ENCODE measurements at places on chromosomes 1 and 21. TPM values are rescaled to one million over a fixed set of nuclear protein-coding genes. Genes with fewer than 3 reads are reported as not detected.

Gene LCE2C
- total RNA-seq, result not detected

Gene DUSP10
- total RNA-seq, result 4.5 TPM

Gene CBS
- 6.2 TPM for total RNA-seq

Gene FAM110D
- 4.0 TPM for total RNA-seq

Gene LDLRAD1
- total RNA-seq, result not detected

Gene GPR25
- not detected for total RNA-seq

GRCh38 chr1:209633335-209633997 is 18.8 kb downstream of the LAMB3 start:
- DNase-seq, result no peak

- DNase-seq, result no peak
These were observed 8.4 kb upstream of the IL12RB2 start for GRCh38 chr1:67299296-67299695.

GRCh38 chr1:65527190-65527589 is 106.7 kb downstream of the LEPR start:
- no peak for DNase-seq

GRCh38 chr1:243378669-243379068 is 122.8 kb downstream of the SDCCAG8 start:
- DNase-seq, result no peak

DNA sequence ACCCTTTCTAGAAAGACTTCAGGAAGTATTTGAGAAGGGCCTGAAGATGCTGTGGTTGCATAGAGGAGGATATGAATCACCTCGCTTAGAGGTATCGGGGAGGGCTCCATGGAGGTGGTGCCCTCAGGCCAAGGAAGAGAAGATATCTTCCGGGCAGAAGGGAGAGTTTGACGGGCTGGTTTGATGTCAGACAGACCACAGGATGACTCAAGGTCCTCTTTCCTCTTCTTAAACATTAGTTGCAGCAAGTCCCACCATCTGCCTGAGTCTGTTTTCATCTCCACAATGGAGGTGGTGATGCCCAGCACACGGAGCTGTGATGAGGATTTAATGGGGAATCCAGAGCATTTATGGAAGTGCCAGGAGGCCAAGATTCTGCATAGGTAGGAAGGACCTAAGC is 25.1 kb upstream of the RUNX3 start:
- no peak for DNase-seq

DNA sequence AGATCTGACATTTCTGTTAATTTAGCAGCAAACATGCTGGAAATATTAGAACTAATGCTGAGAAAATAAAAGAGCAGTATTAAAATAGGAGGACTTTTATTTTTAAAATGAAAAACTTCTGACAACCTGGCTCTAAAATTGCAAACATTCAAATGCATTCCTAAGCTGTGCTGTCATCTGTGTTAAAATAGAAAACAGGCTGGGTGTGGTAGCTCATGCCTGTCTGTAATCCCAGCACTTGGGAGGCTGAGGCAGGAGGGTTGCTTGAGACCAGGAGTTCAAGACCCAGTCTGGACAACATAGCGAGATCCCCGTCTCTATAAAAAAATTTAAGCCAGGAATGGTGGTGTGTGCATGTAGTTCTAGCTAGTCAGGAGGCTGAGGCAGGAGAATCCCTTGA is 44.6 kb downstream of the MIGA1 start:
- no peak for DNase-seq

- no peak for DNase-seq
These were observed 356.4 kb downstream of the DISC1 start for GRCh38 chr1:231982871-231983587.

GRCh38 chr1:235683653-235684052 is 34.1 kb upstream of the GNG4 start:
- DNase-seq, result no peak

- DNase-seq, result no peak
These were observed 78.4 kb downstream of the SMYD3 start for GRCh38 chr1:246428542-246429308.

GRCh38 chr1:216750031-216750627 is 26.9 kb upstream of the ESRRG start:
- DNase-seq, result no peak

DNA sequence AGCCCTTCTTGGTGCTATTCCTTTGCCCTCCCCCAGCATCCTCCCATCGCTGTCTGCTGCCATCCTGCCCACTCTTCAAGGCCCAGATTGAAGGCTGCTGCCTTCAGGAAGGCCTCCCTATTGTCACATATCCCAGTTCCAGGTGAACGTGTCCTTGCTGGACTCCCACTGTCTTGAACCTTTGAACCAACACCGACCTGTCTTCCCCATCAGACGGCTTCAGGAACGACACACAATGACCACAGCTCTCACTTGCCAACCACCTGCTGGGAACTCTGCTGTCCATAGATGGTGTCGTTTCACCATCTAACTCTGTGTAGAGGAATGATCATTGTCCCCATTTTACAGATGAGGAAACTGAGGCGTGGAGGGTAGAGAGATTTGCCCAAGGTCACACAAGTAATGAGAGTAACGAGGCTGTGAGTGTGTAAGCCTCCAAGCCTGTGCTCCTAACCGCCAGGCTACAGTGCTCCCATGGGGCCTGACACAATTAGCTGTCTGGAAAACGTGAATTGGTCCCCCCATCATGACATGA is 9.9 kb upstream of the PLEKHG5 start:
- no peak for DNase-seq

DNA sequence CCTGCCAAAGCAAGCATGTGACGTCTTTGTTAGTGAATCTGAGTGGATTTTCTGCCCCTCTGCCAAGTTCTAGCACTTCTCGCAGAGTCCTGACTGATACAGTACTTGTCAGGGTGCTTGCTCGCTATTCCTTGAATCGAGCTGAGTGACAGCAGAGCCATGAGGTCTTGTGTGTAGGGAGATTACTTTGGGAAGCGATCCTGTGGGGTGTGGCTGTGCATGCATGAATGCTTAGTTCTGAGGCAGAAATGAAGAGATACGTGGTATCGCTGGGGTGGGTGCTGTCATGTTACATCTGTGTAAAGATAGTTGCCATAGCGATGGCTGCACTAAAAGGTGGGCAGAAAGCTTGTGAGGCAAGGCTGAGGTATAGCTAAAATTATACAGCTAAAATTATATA is 19.3 kb upstream of the DNAJC28 start:
- no peak for DNase-seq

- DNase-seq, result no peak
These were observed 70.1 kb downstream of the EPHB2 start for GRCh38 chr1:22780696-22781095.

DNA sequence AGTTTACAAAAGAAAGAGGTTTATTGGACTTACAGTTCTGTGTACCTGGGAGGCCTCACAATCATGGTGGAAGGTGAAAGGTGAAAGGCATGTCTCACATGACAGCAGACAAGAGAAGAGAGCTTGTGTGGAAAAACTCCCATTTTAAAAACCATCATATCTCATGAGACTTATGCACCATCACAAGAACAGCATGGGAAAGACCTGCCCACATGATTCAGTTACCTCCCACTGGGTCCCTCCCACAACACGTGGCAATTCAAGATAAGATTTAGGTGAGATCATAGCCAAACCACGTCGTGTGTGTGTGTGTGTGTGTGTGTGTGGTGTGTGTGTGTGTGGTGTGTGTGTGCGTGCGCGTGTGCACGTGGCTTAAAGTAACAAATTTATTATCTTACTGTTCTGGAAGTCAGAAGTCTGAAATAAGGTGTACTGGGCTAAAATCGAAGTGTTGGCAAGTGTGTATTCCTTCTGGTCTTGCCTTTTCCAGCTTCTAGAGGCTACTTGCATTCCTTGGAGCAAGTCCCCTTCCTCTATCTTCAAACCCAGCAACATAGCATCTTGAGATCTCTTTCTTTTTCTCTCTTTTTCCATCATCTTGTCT is 48.1 kb upstream of the MPC2 start:
- DNase-seq, result no peak

DNA sequence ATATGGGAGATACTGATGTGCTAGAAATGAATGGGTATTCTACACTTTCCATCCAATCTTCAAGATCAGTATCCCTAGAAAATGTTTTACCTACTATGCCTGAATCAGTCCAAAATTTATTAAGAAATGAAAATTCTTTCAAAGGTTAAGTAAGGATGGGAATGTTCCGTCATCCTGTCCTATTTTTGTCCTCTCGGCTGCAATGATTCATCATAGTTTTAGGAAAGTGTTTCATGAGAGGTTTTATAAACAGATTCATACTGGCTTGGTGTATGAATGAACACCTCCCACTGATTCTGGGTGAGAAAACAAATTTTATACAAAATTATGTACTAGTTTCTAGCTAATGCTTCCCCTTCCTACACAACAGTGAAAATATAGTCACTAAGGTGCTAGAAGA is 504.6 kb upstream of the NR5A2 start:
- DNase-seq, result no peak

DNA sequence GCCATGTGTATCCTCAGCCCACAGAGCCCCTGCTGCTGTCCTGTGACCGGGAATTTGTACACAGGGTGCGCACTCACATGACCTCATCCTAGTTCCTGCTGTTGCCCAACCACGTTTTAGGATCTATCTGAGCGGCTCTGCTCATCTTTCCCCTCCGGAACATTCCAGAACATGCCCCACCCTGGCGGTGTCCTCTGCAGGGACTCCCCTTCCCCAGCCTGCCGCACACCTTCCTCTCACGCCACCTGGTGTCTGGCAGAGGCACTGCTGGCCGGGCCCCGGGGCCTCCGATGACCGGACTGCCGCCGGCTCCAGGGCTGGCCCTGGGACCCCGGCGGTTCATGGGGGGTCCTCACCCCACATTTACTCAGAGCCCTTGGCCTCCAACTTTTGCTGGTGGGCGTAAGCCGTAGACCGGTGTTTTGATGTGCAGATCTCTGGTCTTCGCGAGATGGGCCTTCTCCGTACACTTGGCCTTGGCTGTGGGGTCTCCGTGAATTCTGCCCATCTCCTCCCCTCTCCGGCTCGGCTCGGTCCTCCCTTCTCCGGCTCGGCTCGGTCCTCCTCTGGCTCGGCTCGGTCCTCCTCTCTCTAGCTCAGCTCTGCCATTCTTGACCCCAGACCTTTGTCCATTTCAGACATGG is 29.5 kb downstream of the ARHGEF16 start:
- no peak for DNase-seq

- DNase-seq, result no peak
These were observed 4.1 kb upstream of the POFUT2 start for GRCh38 chr21:45291613-45292398.

DNA sequence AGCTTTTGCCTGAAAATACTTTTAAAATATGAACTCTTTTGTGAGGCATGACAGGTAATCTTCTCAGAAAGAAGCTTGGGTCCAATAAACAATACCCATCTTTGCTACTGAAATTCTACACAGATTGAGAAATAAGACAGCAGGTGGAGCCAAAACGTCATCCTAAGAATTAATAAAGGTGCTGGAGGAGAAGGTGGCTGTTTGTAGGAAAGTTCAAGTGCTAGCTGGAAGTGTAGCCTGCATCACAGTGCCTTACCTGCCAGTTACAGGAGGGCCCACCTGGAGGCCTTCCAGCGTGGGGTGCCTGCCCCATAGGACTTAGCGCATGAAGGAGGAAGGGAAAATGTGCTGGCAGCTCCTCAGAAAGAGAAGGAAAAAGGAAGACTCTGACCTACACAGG is 93.7 kb downstream of the TTC3 start:
- no peak for DNase-seq

DNA sequence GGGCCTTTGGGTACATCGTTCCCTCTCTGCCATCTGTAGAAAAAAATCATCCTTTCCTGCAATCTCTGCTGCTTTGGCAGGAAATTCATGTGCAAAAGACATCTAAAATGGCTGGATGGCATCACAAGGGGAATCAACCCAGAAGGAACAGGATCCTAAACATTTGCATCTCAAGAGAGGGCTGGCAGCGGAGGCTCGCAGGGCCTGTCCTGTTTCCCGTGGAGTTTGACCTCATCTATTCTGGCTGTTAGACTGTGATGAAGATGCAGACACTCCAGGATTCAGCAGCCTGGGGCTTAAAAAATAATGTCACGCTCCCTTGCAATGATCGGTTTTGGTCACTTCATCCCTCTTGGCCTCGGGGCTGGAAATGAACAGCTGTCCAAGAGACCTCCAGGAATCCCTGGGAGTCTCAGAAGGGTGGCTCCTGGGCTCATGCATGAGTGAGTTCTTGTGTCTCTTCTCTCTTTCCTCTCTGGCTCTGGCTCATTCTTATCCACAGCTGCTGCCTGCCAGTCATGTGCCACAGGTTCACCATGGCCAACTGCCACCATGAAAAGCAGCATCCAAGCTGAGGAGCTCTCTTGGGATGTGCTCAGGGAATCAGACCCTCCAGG is 16.1 kb upstream of the PCP4 start:
- DNase-seq, result no peak

- no peak for DNase-seq
These were observed 7.5 kb upstream of the GATAD2B start for GRCh38 chr1:153929981-153930948.

DNA sequence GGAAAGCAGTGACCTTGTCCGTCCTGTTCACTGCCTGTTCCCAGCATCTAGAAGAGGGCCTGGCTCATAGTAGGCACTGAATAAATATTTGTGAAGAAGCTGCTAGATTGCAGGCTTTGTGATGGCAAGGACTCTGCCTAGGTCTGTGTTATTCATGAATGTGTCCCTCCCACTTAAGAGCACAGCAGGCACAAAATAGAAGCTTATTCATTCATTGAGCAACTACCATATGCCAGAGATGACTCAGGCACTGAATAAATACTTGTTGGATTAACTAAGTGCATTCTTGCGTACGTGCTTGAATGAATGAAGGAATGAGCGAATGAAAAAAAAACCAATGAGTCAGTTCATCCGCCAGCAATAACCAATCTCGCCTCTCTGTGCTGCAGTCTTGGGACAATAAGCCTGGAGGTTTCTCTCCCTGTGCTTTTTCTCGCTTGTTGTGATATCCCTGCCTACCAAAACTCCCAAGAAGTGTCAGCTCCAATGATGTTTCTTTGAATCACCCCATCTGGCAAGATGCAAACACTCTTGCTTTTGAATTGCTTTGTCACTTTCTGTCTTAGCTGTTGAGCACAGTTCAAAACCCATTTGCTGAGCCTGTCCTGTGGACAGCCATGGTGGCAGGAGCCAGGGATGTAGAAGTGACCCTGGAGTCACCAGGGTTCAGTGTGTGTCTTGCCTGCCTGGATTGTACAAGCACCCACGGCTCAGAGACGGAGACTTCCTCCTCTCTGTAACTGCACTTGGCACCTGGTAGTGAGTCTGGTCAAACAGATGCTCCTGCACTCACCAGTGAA is 143.9 kb downstream of the KAZN start:
- DNase-seq, result no peak

DNA sequence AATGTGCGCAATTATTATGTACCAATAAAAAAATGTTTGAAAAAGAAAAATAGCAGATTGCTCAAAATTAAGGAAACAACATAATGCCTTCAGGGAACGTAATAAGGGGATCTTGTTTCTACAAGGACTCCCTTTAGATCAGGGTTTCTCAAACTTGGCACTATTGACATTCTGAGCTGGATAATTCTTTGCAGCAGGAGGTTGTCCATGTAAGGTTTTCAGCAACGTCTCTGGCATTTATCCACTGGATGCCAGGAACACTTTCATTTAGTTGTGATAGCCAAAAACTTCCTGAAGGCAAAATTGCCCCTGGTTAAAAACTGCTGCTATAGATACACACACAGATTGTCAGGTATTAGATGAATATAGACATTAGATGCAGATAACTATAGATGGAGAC is 666.7 kb upstream of the ADAMTS5 start:
- no peak for DNase-seq

GRCh38 chr1:79667848-79668696 is 661.5 kb upstream of the ADGRL4 start:
- no peak for DNase-seq

Data from Right ventricle myocardium superior (tissue), 1 donor.